ENCODE measurements at places on chromosomes 3 and 15.

DNA sequence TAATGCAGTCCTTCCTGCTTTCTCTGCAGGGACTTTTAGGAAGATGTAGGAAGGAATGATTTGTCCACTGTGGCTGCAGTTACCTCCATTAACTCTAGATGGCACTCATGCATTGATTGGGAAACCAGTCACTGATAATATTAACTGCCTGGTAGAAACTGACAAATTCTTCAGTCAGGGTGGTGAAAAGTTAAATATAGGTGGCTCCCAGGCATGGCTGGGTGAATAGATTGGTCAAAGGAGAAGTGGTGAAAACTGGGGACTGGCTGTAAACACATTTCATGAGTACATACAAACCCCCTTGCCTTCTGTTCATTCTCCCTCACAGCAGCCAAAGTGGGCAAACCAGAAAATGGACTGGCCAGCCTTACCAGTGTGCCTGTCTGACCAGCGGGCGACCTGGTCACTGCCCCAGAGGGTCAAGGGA, 333.4 kb downstream of the THSD4 start:
- peak; percentile 70 for DNase-seq

GRCh38 chr3:107216229-107216628, 161.0 kb upstream of the CCDC54 start:
- DNase-seq, result no peak

DNA sequence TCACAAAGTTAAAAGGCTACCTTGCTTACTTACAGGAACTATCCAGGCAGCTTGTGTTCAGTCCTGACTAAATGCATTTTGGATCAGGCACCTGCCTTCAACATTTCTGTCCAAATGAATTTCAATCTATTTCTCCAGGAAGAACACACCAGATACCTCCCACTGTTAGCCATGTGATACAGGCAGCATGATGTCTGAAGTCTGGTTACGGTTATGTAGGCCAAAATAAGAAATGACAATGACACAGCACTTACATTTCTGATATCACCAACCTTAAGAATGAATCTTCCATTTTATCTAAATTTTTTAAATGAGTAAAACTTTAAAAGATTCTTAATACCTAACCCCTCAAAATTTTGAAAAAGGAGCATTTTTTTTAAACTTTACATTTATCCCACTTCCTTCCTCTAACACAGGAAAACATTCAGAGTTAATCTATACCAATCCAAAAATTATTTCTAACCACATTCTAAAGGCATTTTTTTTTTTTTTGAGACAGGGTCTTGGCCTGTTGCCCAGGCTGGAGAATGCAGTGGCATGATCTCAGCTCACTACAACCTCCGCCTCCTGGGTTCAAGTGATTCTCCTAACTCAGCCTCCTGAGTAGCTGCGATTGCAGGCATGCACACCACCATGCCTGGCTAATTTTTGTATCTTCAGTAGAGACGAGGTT, at the start of gene MAP4:
TSS of gene MAP4 (minus strand) at position 116 of the 673 bp plus-strand sequence. CDS start 17,556 bp downstream, outside the sequence.
- peak; percentile 38 for DNase-seq

DNA sequence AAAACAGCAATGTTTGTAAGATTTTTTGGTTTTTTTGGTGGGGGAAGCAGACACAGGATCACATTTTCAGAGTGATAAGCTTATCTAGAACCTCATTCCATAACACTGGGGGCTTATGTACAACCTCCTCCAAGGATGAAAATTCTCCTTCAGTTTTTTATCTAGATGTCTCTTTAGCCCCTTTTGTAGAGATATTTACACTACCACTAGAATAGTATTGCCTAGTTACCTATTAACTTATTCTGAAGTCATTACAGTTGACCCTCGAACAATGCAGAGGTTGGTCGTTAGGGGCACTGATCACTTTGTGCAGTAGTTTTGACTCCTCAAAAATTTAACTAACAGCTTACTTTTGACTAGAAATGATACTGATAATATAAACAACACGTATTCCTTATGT, 32.8 kb downstream of the IFT57 start:
- DNase-seq, result no peak

DNA sequence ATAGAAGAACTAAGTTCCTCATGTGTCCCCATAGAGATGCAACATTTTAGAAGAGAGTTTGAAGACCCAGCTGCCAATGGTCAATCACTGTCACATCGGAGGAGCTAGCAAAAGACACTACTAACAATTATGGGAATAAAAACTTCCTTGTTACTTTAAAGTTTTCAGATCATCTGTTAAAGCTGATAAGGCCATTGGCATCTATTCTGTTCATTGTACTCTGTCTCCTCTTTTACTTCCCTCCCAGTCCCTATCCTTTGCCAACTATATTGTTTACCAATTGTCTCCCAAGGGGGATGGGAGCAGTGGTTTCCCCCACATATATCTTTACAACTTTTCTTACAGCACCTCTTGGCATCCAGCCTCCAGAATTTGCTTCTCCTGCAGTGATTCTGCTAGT, 81.0 kb downstream of the FAM174B start:
- DNase-seq, result no peak

- DNase-seq, result peak; percentile 50
These were observed 386 bp downstream of the SQOR start for GRCh38 chr15:45635191-45635638.
